ENCODE measurements at places on chromosomes 2 and 18.

DNA sequence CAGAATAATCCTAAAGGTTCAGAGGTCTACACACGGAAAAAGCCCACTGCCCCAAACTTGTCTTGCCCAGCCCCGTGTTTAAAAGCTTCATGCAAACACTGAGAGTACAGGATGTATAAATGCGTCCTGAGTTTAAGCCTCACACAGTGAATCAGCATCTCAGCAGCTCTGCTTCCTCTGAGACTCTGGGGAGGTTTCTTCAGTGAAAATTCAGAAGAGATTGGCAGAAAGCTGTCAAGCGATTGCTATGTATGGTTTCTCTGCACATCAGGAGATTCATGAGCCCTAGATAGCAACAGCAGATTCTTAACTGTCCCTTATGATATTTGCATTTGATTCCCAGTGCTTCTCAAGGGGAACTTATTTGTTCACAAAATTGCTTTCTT, 27.1 kb downstream of the CRACDL start:
- no peak for DNase-seq

- no peak for DNase-seq
These were observed 138.4 kb downstream of the OTX1 start for GRCh38 chr2:63189026-63189425.

DNA sequence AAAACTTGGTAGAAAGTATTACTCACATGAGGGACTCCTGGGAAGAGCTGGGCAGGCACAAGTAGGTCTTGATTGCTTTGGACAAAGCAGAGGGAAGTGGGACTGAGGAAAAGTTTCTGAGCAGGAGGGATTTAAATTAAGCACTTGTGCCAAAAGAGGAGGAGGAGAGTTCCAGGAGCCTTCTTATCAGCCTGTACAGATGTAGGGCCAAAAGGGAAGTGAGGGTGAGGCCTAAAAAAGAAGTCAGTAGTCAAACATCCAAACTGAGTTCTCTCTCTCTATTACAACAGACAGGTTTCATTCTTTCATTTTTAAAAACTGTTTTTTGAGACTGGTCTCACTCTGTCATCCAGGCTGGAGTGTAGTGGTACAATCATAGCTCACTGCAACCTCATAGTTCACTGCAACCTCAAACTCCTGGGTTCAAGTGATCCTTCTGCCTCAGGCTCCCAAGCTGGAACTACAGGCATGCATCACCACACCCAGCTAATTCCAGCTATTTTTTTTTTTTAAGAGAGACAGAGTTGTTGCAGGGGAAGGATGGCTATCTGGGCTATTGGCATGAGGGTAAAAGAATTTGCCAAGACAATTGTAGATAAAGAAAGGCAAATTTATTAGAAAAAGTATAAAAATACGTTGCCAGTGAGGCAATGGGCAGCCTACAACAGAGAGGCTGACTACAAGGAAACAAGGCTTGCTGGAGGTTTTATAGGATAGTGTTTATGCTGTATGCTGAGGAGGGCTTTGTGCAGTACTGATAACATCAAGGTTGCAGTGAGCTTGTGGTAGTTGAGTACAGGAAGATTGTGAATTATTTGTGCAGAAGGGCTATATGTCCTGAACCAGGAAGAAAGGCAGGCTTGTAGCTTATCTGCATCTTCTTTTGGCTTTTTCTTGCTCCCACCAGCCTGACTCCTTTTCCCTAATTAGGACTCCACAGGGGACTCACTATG, 29.0 kb downstream of the CFAP210 start:
- DNase-seq = no peak

DNA sequence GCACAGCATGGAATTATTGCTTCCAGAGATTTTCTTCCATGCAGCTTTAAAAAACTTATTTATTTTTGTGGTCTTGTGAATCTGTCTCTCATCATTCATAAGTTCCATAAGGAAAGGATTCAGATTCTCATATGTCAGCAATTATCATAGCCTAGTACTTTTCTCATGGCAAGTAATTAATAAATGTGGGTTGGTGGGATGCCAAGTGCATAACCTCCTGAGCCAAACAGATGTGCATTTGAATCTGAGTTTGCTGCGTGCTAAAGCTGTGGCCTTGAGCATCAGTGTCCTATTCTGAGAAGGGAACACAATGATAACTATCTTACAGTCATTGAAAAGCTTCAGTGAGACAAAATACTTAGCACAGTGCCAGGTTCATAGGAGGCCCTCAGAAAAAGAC, 331.9 kb downstream of the PDE11A start:
- DNase-seq = no peak
